ENCODE measurements at places on chromosomes 5 and 9.

- DNase-seq = no peak
These were observed 176.6 kb upstream of the SH3GL2 start for GRCh38 chr9:17402309-17402708.

- DNase-seq = no peak
These were observed 56.1 kb downstream of the CFAP90 start for GRCh38 chr5:7794823-7795222.

- DNase-seq = no peak
These were observed 82.9 kb downstream of the PHF2 start for GRCh38 chr9:93659044-93659836.

DNA sequence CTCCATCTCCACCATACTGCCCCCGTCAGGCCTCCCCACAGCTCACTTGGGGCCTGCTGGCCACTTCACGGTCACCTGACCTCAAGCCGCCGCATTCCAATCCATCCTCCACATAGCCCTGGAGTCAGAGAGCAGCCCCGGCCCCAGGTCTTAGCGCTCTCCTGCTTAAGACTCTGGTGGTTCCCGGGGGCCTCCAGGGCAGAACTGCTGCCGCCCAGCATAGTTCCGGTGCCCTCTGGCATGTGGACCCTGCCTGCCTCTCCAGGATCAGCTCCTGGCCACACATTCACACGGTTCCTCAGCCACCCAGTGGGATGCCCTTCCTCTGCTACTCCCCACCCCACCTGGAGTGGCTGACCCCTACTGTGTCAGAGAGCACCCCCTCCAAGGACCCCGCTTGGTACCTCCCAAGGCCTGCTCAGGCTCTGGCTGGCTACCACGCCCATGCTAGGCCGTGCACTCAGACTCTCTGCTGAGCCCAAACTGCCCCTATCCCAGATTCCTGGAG lies 8.7 kb downstream of the PHYKPL start:
- peak; percentile 64 for DNase-seq

DNA sequence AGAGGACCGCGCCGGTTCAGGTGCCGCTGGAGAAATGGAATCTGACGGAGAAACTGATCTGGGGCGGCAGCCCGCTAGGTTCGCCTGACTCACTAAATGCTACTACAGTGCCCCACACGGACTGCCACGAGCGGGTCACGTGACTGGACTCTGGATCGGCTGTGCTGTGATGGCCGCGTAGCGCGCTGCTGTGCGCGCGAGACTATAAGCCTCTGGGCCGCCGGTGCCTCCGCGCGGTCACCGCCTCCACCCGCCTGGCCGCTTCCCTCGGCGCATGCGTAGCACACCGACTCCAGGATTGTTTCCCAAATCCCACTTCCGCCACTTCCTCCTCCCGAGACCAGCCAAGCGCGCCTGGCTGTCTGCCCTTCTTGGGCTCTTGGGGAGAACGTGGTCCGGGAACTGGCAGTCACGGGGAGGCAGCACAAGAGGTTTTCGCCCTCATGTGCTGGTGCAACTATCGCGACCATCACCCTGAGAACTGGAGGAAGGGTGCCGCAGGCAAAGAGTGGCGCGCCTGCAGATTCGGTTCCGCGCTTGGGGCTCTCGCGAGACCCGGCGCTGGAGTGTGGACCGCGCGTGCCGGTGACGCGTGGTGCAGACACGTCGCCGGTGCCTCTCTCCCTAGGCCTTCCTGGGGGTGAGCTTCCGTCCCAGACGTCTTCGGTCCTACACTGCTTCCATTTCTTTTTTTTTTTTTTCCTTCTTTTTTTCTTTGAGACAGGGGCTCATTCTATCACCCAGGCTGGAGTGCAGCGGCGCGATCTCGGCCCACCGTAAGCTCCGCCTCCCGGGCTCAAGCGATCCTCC lies 35.8 kb upstream of the GLDC start:
- peak; percentile 97 for DNase-seq

DNA sequence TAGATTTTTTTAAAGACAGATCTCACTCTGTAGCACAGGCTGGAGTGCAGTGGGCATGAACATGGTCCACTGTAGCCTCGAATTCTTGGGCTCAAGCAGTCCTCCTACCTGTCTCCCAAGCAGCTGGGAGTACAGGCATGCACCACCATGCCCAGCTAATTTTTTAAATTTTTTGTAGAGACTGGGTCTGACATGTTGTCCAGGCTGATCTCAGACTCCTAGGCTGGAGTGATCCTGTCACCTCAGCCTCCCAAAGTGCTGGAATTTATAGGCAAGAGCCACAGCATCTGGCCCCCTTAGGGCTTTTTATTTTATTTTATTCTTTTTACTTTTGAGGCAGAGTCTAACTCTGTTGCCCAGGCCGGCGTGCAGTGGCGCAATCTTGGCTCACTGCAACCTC lies 56.4 kb downstream of the NSD1 start:
- no peak for DNase-seq

DNA sequence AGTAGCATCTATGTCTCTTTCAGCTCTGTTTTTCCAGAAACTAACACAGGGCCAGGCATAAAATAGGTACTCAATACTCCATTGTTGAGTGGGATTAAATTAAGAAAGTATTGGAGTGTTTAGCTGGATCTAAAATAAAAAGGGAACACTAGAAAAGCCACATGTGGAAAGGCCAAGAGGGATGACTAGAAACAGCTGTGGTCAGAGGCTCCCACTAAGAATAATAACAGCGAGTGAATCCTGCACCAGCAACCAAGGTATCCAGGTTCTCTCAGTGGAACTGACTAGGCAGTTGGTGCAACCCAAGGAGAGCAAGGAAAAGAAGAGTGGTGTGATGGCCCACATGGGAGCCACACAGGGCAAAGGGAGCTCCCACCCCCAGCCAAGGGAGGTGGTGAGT lies 31.5 kb upstream of the RGMB start:
- DNase-seq = no peak

DNA sequence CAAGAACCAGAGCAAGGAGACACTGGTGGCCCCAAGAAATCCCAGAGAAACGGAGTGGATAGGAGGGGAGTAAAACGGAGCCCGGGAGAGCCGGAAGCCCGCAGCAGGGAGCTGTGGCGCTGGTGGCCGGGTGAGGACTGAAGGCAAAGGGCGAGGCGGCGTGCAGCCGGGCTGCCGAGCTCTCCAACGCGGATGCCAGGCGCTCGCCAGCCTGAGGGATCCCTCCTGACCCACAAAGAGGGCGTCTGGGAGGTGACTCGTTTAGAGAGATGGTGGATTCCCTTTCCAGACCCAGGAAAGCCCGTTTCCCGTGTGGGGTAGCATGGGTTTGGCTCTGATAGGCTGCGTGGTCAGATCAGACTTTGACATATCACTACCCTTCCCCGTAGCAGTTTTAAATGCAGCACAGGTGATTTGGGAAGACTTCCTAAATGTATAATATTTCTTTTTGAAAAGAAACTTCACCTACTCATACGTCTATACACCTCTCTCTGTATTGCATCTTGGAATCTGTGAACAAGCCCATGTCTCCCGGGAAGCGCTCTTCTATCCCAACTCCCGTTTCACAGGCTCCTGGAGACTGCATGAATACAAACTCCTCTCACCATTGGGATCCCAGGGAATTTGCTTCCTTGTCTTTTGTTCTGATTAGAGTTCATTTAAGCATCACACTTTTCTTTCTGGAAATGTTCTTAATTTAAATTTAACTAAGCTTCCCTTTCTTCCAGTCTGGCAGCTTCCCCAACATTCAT lies 158.1 kb downstream of the C9orf152 start:
- peak; percentile 61 for DNase-seq

DNA sequence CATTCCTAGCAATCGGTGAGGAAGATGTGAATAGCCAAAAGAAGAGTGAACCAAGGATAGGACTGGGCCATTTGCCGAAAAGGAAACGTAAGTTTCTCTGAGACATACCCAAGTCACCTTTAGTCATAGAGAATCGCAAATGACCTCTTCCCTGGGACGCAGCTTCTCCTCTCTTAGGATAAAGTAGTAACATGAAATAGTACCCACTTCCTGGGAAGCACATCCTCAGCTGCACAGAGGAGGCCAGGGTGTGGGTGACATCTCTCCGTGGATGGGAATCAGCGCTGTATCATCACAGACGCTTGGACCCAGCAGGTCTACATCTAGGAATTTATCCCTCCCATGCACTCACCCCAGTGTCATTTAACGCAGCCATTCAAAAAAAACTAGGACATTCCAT lies 120.9 kb upstream of the PHYKPL start:
- DNase-seq = no peak

- no peak for DNase-seq
These were observed 535.0 kb upstream of the CDH18 start for GRCh38 chr5:20522905-20523482.

DNA sequence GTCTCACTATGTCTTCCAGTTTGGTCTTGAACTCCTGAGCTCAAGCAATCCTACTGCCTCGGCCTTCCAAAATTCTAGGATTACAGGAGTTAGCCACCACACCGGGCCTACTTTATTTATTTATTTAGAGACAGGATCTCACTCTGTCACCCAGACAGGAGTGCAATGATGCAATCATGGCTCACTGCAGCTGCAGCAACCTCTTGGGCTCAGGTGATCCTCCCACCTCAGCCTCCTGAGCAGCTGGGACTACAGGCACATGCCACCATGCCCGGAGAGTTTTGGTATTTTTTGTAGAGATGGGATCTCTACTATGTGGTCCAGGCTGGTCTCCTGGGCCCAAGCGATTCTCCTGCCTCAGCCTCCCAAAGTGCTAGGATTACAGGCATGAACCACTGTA lies 32.8 kb downstream of the PHAX start:
- DNase-seq = no peak

DNA sequence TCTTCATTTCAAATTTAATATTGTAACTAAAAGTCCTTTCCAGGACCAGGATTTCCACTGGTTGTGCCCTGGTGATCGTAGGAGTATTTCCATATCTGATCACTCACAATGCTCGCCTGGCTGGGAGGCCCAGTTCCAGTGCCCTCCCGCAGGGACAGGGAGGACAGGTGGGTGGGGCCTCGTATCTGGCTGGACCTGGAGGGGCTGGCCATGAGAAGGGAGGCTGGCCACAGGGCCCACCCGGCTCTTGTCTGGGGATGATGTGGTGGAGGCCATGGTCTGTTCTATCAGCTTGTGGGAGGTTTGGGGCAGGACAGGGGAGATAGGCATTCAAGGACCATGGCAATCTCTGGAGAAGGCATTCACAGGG lies 286.4 kb downstream of the GADD45G start:
- DNase-seq = peak; percentile 27

DNA sequence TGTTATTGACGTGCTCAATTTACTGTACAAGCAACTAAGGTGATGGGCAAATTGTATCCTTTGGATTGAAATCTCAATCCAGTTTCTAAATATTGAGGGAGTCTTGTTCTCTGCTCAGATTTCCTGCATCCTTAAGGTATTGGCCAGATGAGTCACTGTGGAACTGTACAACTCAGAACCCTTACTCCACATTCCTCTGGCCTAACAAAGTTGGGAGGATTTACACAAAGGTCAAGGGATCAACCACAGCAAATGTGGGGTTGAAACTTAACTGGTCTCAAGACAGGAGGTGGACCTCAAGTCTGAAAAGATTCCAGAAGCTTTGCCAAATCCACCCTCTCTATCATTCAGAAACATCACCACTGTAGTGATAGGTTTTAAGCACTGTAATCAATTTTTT lies 81.5 kb upstream of the AGXT2 start:
- no peak for DNase-seq

DNA sequence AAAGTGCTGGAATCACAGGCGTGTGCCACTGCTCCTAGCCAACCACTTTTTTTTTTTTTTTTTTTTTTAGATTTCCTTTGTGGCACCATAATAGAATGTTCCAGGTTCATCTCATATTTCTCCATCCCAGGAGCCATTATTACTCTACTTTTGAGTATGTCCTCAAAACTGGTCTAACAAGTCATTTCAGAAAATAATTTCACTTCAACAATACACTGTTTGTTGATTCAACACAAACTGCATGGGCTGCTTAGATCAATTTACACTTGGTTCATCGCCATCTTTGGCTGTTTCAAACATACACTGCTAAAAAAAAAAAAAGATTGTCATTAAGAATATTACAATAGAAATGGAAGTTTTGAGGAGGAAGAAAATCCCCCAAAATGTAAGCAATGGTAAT lies 57.9 kb downstream of the CSNK1A1 start:
- no peak for DNase-seq

DNA sequence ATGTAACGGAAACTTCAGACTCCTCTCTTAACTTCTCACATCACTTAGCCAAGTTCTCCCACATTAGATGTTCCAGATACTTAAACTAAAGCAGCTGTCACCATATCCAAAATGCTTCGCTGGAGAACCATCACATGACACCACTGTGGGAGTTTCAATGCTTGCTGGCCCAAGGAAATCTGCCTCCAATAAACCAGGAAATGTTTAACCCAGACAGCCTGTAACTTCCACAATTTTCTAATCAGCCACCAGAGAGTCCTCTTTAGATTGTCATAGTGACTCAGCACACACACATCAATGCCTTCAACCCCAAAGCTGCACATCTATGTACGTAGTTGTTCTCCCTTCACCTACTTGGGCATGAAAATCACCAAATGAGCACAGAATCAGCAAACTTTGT lies 118.7 kb downstream of the LPAR1 start:
- no peak for DNase-seq

DNA sequence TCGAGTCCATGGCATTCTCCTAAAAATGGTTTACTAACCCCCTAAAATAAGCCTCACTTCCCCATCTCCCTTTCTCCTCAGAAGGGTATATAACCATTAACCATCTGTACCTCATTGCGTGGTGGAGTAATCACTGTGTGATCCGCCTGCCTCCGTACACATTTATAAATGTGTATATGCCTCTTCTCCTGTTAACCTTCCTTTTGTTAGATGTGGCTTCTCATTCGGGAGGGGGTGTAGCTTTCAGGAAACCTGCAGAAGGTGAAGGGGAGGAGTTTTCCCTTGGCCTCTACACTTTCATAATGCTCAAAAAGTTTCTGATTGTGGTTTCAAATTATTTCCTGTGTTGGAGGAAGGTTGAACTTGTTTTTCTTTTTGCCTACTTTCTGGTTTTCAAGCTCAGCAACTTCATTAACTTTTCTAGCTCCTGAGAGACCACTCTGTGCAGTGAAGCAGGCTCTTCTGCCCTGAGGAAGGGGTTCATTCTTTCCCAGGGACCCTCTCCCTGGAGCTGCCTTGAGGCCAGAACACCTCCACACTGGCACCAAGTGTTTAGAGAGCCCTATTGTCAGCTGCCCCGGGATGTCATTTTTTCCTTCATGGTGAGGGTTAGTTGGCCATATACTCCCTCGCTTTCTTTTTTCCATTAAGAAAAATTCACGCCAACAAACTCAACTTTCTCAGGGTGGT lies 46.9 kb downstream of the RASGRF2 start:
- no peak for DNase-seq

DNA sequence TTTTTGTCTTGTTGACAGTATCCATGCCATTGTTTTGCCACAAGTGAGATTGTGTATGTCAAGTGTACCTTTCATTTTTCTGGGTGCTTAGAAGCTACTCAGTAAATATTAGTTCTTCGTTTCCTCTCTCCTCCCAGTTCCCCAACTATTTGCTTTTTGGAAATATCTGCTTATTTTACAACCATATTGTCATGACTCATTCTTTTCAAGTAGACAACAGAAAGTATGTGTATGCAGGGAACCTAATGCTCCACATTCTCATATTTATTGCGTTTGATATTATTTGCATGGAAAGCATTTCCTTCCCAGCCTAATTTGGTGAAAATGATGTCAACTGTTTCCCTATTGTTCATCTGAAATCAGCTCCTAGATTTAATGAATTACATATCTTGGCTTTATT lies 483.7 kb upstream of the RIOK2 start:
- DNase-seq = no peak
